ENCODE measurements at places on chromosomes 4 and X.

- no peak for DNase-seq
These were observed 1.3 kb downstream of the ANTXR2 start for GRCh38 chr4:80071604-80072227.

DNA sequence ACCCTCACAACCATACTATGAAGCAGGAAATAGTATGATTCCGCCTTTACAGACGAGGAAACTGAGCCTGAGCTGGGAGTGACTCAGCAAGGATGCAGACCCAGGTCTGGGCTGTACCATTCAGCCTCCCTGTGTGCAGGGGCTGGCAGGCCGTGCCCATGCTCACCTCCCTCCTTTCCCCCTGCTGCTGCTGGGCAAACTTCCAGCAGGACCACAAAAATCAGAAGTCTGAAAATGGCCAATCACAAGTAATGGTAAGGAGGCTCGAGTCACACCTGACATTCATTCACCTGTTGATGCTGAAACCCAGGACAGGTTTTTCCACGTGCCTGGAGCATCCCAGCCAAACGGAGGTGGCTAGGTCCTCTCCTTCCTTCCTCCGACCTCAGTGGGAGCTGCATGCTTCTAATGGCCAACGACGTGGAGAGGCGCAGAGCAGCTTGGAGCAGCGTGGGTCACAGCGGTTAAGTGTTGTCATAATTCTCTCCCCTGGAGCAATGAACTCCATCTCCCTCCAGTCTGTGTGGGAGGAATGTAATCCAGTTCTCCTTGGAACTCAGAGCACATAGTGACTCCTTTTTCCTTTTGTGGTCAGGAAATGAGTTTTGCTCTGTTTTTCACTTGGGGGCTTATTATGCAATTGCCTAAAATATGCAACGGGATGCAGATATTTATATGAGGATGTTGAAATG, 371.7 kb downstream of the BCOR start:
- peak; percentile 59 for DNase-seq

GRCh38 chrX:150868625-150869024, 29.8 kb downstream of the CD99L2 start:
- DNase-seq, result no peak

- no peak for DNase-seq
These were observed 39.2 kb downstream of the AFAP1 start for GRCh38 chr4:7900334-7900909.

DNA sequence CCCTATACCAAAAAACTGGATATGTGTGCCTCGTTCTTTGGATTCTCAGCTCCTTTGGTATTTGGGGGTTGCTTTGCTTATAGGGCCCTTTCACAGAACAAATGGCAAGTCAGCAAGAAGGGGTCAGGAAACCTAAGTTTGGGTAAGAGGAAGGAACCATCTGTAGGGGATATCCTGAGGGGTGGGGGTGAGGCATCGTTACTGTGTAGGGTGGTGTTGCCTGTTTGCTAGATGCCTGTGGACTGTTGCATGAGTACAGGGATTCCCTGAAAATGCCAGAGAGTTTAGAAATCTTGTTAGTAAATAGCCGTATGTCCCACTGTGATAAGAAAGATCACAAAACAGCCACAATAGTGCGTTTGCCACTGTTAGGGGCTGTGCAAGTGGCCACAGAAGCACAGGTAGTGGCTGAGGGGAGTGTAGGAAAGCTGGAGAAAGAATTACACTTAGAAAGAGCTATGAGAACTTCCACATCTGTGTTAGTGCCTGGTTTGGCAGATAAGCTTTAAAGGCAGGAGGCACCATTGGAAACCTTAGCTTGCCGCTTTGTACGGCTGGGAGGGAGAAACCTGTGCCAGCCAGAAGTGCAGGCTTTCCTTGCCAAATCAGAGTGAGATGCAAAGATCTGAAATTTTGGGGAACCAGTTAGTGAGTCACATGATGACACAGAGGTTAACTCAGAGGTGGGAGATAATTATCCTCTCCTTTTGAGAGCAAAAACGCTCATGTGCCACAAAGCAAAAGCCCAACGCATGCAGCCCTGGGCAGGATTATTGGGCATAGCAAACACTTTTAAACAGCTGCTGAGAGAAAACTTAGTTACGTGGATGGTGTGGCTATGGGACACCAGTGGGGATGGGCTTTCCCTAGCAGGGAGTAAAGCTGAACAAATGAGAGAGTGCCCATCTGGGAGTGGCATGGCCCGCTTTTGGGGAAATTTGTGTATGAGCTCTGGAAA, 343.7 kb downstream of the ARAP2 start:
- no peak for DNase-seq

All from RCC 7860 (cell line).